Brain pericyte (primary cell): ENCODE measurements at places on chromosomes 3 and 15.

- no peak for DNase-seq
Measured at GRCh38 chr3:183620252-183620628, 15.2 kb upstream of the KLHL24 start.

- DNase-seq: no peak
Measured at GRCh38 chr3:94323596-94323995, 260.7 kb downstream of the NSUN3 start.

DNA sequence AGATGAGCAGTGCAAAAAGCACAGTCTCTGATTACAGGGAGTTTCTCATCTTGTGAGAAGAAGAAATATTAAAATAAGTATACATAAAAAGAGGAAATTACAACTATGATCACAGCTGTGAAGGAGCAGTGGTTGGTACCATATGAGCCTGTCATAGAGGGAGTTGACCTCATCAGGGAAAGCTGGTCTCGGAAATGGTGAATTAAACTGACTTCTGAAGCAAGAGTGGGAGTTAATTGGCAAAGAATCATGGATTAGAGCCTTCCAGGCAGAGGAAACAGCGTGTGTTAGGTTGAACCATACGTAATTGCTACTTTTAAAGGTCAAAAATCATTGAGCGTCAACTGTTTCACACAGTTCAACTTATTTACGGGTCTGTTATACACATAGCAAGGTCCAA is 539.1 kb downstream of the EDEM1 start:
- DNase-seq: no peak

DNA sequence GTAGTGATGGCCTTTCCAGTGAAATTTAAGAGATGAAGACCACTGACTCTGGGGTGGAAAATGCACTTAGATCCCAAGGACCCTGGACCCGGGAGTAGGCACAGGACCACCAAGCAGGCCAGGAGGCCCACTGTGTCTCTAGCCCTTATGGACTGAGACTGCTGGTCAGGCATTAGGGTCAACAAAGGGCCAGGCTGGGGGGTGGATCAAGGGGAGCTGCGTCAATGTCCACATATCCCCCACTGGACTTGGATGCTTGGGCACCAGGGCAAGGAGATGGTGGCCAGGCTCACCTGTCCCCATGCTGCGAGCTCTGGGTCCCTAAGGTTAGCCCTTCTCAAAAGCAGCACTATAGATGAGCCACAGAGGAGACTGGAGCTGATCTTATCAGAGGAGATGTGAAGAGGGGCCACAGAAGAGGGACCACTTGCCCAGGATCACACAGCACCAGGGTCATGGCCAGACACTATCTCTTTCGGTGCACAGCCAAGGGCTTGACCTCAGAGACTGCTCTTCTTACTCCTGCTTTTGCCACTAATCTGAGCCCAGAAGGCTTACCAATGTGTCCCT is 14.7 kb downstream of the RAB6B start:
- no peak for DNase-seq

DNA sequence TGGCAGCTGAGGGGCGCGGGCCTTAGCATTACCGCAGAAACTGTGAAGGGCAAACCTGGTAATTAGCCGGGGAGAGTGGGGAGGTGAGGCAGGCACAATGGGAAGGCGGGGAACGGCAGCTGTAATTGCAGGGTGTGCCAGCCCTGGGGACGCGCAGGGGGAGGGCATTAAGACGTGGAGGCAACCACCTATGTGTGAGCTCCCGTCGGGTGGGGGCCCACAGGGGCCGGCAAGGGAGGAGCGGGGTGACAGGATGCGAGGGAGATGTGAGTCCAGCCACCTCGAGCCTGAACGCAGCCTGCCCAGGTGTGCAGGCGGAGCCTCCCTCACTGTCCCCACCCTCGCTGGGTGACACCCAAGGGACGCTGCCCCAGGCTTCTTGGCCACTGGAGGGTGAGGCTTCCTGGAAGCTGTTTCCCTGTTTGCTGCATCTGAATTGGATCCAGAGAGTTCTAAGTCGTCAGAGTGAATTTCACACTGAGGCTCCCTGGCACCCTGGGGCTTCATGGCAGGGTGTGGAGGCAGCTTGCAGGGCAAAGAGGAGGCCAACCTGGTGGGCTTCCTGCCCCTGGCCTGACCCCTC is 130.6 kb upstream of the MEF2A start:
- no peak for DNase-seq

DNA sequence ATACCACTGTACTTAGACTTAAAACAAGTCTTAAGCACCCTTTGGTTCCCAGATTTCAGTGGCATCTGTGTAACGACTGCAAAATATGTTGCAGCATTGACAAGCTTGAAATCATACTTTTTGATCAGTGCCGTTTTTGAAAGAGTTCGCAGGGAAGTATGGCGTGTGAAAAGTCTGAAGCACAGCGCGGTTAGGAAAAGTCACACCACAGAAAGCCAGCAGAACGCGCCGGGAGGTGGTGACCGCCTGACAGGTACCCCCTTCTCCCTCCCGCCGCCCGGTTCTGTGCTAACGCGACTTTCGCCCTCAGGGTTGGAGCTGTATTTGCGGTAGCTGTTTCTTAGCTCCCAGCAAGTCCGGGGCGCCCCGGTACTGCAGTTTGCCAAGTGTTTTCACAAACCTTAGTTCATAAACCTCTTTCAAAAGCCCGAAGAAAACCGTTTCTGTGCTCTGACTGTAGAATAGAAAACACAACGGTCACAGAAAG is 481 bp upstream of the CRYBG3 start:
- peak; percentile 40 for DNase-seq

GRCh38 chr3:56238299-56238698 is 230.0 kb downstream of the ERC2 start:
- no peak for DNase-seq

GRCh38 chr3:130892759-130893375 is 1.0 kb upstream of the ATP2C1 start:
- peak; percentile 50 for DNase-seq
